ENCODE measurements at places on chromosomes 7 and 10.

DNA sequence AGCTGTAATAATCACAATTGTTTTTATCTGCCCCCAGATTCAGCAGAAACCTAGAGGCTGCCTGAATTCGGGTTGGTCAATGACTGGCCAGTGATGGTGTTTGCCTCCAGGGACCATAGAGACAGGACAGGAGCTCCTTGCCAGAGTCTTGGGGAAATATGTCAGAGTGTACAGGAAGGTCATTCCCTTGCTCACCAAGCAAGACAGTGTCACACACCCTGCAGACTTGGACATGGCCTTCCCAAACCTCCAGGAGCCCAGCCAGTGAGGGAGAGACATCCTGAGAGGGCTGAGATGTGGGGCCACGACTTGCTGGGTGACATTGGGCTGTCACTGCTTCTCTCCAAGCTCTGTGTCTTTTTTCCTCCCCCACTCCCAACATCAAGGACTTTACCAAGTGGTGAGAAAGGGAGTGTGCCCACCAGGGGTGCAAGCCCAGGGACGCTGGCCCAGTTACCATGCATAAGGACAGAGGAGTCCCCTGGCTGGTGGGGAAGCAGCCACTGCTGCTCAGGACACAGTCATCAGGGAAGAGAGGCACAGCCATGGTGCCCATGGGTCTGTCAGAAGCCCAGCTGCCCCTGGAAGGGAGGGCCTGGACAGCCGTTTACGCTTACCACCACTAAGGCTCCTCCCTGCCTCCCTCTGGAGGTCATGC, 25.3 kb upstream of the C10orf53 start:
- DNase-seq = no peak

DNA sequence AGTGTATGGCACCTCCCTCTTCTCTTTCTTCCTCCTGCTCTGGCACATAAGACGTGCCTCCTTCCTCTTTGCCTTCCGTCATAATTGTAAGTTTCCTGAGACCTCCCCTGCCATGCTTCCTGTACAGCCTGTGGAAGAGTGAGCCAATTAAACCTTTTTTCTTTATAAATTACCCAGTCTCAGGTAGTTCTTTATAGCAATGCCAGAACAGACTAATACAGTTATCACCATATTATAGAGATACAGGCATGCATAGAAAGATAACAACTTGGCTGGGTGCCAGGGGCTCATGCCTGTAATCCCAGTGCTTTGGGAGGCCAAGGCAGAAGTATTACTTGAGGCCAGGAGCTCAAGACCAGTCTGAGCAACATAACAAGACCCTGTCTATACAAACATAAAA, 53.2 kb downstream of the GCC1 start:
- DNase-seq = no peak

GRCh38 chr10:131790021-131790420, 110.8 kb upstream of the PPP2R2D start:
- DNase-seq = no peak

GRCh38 chr10:34314457-34314856, 500.6 kb downstream of the PARD3 start:
- no peak for DNase-seq

- DNase-seq = no peak
Observed at GRCh38 chr7:158108646-158109293, 478.9 kb downstream of the PTPRN2 start.

- no peak for DNase-seq
Observed at GRCh38 chr10:68562661-68563570, 2.8 kb downstream of the TET1 start.

DNA sequence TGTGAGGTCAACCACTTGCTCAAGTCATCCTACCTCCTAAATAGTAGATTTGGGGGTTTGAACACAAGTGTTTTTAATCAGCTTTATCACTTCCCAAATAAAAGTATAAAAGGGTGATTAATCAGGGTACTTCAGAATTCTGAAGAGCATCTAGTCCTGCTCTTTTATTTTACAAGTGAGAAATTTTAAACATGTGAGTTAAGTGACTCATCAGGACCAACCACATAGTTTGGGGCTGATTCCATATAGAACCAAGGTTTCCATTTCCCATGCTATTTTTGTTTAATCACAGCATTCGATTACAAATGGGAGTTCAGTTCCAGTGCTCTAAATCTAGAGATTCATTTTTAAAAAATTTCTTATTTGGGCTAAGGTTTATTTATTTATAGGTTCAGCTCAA, 113.4 kb downstream of the GPR158 start:
- DNase-seq = no peak

GRCh38 chr10:80964955-80965614, 427.4 kb downstream of the SH2D4B start:
- no peak for DNase-seq

DNA sequence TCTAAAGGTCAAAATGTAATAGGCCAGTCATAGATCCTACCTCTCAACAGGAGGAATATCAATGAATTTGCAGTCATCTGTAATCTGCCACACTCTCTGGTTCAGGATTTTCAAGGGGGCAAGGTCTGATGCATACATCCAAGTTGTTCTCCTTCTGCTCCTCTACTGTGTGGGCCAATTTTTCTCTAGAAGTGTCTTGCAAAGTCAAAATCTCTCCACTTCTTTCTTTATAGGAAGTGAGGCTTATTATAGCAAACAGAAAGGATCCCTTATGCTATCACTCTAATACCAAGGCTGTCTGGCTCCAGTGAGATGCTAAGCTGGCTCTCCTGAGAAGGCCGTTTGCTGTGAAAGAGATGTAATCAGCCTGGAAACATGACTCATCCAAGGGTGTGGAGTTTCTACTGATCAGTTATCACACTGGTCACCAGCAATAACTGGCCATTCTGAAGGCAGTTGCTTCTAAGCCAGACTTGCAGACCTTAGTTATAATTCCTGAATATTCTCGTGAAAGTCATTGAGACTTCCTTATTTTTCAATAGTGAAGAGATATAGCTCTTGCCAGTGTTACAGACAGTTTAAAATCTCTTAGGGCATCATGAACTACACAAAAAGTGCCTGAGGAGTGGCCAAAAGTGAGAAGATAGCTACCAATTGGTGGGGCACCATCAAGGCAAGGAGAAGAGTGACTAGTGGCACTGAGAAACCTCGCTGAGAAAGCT, 43.2 kb upstream of the LRGUK start:
- DNase-seq = no peak

GRCh38 chr10:35004651-35005050, 85.5 kb downstream of the CUL2 start:
- no peak for DNase-seq

Data from dorsolateral prefrontal cortex (tissue), 122 donors.